ENCODE measurements at places on chromosomes 2 and 18. TPM values are rescaled to one million over a fixed set of nuclear protein-coding genes. Genes with fewer than 3 reads are reported as not detected.

The CD207 gene
- under 0.01 TPM for total RNA-seq

The ITPRIPL1 gene
- 3.7 TPM for total RNA-seq

The EFHD1 gene
- 2.1 TPM for total RNA-seq

The SPRED2 gene
- total RNA-seq = 7.8 TPM

The SERPINB11 gene
- total RNA-seq = not detected

The GAL3ST2 gene
- total RNA-seq = not detected

The TDRD15 gene
- not detected for total RNA-seq

The FMNL2 gene
- 15.7 TPM for total RNA-seq

The SRD5A2 gene
- total RNA-seq = not detected

The BCS1L gene
- 40.2 TPM for total RNA-seq

The ATOH8 gene
- total RNA-seq = 8.4 TPM

The AMER3 gene
- not detected for total RNA-seq

The TUBB8B gene
- total RNA-seq = not detected

The REEP1 gene
- total RNA-seq = 24.0 TPM

The NPPC gene
- 5.7 TPM for total RNA-seq

The HOXD1 gene
- 0.52 TPM for total RNA-seq

The ME2 gene
- total RNA-seq = 26.1 TPM

The PFN4 gene
- total RNA-seq = not detected

The GPAT2 gene
- 7.8 TPM for total RNA-seq

The LYPD1 gene
- 4.2 TPM for total RNA-seq

The PJVK gene
- 1.6 TPM for total RNA-seq

The FBXO15 gene
- 1.0 TPM for total RNA-seq
